ENCODE measurements at places on chromosomes 5 and 9.

- DNase-seq, result no peak
Observed at GRCh38 chr9:99823681-99824377, 2.1 kb downstream of the NR4A3 start.

GRCh38 chr5:31442058-31442745, 89.7 kb downstream of the DROSHA start:
- no peak for DNase-seq

- DNase-seq, result no peak
Observed at GRCh38 chr9:133955821-133956411, 36.2 kb downstream of the VAV2 start.

- DNase-seq, result no peak
Observed at GRCh38 chr5:170228762-170229435, 3.9 kb upstream of the C5orf58 start.

- no peak for DNase-seq
Observed at GRCh38 chr5:29982457-29982856, 1211.0 kb upstream of the CDH6 start.

All from cerebellar nuclear complex (tissue), 1 donor.